LHCN-M2 (cell line): ENCODE measurements at places on chromosomes 7 and 10.

DNA sequence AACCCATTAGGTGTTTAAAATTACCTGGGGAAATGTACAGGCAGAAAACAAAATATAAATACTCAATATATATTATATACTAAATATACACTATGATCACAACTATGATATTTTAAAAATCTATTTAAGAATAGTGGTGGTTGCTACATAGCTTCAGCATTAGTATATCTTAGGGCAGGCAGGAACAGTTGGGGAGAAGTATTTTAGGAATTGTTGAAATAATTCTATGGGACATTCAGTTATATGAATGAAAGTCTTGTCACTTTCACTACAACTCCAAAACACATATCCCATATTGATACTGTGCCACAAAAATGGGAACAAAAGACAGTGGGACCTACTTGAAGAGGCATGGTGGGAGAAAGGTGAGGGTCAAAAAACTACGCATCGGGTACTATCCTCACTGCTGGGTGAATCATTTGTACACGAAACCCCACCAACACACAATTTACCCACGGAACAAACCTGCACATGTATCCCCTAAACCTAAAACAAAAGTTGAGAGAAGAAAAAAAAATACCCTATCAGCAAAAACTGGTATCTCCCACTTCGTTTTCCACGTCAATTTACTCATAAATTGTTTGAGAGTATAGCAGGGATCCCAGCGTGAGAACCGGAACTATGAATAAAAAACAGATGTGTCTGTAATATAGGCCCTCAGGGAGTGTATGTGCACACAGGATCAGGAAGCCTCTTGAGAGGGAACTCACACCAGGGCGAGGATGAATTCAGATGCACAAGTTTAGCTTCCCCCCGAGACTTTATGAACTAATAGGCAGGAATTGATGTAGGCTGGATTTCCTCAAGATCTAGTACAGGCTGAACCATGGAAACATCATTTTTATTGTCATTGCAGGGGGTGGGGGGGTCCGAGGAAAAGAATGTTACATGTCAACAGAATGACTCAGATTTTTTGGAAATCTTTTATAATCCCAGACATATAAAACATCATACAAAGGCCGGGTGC is 16.2 kb downstream of the SLC16A12 start:
- peak; percentile 33 for DNase-seq

DNA sequence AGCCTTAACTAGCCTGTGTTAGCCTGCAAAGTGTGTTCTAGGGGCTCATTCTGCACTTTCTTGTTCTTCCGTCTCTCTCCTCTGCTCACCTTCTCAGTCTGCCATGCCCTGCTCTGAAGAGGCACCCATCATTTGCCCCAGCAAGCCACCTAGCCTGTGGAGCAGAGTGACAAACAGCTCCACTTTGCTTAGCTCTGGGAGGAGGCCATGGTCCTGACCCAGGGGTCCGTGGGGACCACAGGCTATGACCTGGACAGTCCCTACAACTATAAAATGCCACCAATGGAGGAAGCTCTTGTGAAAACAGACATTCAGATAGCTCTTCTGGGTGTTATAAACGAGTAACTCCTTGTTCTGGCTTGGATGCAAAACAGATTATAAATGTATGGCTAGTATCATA is 1029.6 kb downstream of the CNTNAP2 start:
- no peak for DNase-seq

DNA sequence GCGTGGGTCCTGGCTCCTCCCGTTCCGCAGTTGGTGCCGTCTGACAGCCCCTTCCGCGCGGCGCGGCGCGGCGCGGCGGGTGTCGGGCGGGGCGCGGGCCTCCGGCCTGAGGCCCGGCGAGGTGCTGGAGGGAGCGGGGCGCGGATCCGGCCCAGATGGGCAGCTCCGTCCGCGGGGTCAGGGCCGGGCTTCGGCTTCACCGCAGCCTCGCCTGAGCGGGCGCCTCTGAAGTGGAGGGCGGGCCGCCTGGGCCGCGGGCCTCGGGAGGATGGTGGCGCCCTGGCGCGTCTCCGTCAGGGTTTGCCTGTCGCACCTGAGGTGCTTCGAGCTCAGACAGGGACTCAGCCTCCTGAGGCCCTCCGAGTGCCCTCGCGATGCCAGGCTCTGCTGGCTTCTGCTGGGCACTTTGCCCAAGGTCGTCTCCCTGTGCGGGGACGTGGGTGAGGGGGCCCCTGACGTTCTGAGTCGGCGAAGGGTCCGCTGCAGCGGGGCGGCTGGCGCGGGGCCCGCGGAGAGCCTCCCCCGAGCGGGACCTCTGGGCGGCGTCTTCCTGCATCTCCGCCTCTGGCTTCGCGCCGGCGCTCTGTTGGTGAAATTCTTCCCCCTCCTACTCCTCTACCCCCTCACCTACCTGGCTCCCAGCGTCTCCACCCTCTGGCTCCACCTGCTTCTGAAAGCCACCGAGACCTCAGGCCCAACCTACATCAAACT is 473 bp downstream of the ADCK2 start:
- peak; percentile 20 for DNase-seq

GRCh38 chr7:138228769-138229168 is 152.5 kb downstream of the AKR1D1 start:
- DNase-seq = no peak

DNA sequence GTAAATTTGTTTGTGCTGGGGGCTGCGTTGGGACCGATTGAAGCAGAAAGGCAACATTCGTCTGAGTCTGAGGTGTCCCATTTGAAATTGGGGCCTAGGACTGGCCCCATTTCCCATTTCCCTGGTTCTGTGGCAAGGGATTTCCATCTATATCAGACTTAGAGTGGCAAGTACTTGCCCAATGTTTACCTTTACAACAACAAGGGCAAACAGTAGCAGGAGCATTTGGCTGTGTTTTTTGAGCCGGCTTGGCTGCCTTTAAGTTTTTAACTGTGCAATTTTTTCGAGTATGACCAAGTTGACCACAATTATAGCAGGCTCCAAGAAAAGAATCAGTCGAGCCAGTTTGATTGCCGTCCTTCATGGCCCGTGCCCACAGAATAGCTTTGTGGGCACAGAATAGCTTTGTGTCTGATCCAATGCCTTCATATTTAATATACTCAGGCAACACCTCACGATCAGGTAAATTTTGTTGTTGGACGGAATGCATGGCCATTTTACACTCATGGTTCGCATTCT is 4.7 kb upstream of the CYP17A1 start:
- no peak for DNase-seq

GRCh38 chr10:89829887-89830269 is 128.5 kb downstream of the KIF20B start:
- no peak for DNase-seq

GRCh38 chr10:93968540-93968945 is 25.2 kb upstream of the PLCE1 start:
- peak; percentile 12 for DNase-seq

- DNase-seq = no peak
Observed at GRCh38 chr7:155145477-155146255, 75.5 kb downstream of the HTR5A start.

DNA sequence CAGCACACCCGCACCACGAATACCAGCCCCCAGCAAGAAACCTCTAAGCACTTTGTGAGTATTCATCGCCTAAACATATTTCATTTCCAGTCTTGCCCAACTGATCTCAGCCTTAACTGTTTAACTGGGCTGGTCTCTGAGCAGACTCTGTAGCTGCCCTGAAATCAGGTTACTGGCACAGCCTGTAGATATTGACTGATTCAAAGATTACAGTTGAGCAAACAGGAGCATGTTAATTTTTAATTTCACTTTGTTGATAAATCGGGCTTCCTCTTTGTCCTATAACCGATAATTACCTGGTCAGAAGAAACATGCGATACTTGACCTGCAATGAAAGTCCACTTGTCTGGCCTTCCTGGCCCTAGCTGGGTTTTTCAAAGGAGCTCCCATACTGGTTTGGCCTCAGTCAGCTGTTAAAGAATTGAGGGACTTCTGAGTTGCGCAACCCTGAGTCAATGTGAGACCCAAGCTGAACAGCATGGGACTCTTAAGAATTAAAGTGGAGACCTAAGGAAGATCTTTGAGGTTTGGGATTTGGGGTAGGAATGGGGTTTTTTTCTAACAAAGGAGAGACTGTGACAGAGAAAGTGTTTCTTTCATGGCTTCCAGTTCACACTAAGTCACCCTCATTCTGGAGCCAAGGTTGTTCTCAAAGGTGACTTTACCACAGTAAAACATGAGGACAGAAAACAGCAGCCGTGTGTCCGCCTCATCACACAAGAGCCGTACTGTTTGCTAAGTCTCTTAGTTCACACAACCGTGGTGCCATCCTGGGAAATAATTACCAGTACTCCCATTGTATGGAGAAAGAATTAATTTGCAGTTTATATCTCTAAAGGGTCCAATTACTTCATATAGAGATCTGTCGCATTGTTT is 75.9 kb downstream of the PPP1R3C start:
- peak; percentile 27 for DNase-seq

DNA sequence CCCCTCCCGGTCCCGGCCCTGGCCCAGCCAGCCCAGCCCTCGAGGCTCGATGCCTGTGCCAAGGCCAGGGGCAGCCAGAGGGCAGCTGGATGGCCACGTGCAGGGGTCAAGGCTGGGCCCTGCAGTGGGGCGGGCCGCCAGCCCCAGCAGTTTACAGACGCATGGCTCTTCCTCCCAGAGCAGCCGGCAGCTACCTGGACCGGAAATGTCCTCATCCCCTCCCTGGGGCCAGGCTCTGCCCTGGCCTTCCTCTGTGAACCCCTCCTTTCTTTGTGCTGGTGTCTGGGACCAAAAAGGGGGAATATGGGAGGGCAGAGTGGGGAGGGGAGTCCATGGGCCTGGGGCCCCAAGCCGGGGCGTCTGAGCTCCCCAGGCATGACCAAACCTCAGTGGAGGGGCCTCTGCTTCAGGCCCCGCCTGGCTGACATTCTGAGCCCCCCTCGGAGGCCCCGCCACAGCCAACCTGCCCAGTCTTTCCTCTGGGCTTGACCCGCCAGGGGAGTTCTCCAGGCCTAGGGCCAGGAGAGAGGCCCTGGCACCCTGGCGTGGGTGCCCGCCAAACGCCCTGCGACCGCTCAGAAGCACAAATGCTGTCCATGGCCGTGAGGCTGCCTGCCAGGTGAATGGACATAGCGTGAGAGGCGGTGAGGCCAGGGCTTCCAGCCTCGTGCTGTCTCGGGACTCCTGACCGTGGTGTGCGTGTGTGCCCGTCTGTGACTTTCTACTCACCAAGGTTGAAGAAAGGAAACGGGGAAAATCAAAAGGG is 24.7 kb upstream of the AMZ1 start:
- DNase-seq = no peak

- DNase-seq = no peak
Observed at GRCh38 chr10:85594239-85594638, 772.4 kb downstream of the GRID1 start.

DNA sequence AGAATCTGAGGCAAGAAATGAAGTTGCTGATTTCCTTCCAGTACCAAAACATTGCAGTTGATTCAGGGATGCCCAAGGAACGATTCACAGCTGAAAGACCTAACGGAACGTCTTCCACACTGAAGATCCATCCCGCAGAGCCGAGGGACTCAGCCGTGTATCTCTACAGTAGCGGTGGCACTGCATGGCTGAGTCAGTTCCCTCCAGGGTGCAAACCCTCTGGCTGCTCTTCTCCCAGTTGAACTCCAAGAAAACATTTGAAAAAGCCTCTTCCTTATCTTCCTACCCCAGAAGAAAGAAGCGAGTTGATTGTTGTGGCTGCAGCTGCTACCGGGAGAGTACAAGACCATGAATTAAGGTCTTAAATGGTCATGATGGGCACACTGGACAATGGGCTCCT is 147.1 kb upstream of the PRSS1 start:
- no peak for DNase-seq

- peak; percentile 94 for DNase-seq
Observed at GRCh38 chr7:112990624-112991023, 96.0 kb downstream of the GPR85 start.

- peak; percentile 19 for DNase-seq
Observed at GRCh38 chr10:113539789-113540188, 13.1 kb upstream of the HABP2 start.

- no peak for DNase-seq
Observed at GRCh38 chr7:95772771-95773581, 622 bp downstream of the DYNC1I1 start.

- no peak for DNase-seq
Observed at GRCh38 chr10:17021656-17022465, 107.8 kb downstream of the CUBN start.

- no peak for DNase-seq
Observed at GRCh38 chr7:119748251-119748860, 524.6 kb upstream of the KCND2 start.

GRCh38 chr10:27536437-27536836 is 32.3 kb downstream of the RAB18 start:
- DNase-seq = no peak

DNA sequence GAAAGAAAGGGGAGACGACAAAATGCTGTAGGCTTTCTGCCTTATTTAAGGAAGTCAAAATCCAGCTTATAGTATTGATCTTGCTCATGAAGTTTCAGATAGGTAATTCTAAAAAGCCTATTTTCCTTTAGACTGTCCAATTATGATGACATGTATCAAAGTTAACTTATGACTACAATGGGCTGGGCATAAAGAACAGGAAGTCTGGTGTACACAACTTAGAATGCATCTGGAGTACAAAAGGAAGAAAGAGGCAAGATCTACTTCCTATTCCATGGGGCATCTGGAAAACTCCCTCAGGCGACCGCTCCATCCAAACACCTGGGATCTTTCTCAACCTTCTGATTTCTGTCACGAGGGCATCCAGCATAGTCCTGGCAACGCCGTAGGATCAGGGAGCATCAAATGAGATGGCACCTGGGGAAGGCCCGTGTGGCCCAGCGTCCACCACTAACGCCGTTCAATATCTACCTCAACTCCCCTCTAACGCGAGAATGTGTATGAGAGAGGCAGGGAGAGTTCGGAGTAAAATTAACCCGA is 512 bp downstream of the FAM24B start:
- DNase-seq = peak; percentile 36

DNA sequence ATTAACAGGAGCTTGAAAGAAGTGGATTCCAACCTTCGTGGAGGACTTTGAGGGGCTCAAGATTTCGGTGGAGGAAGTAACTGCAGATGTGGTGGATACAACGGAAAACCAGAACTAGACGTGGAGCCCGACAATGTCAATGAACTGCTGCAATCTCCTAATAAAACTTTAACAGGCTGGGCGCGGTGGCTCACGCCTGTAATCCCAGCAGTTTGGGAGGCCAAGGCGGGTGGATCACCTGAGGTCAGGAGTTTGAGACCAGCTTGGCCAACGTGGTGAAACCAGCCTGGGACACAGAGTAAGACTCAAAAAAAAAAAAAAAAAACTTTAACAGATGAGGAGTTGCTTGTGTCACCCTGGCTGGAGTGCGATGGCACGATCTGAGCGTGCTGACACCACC is 477.8 kb upstream of the MKI67 start:
- no peak for DNase-seq

DNA sequence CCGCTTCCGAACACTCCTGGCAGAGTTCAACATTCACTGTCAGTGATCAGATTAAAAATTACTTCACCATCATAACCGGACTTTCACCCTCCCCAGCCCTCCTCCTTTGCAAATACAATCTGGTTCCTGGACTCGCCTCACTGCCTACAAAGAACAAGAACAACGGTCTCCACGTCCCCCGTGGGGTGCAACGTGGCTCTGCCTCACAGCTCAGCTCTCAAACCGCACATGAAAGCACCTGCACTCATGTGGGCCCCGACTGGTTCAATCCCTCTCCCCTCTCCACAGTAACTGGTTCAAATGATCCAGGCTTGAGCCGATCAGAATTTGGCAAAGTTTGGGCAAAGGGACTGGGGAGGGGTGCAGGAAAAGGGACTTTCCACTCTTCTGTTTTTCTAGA is 21.0 kb downstream of the ASB13 start:
- DNase-seq = no peak

GRCh38 chr10:25934621-25935139 is 651 bp downstream of the MYO3A start:
- DNase-seq = no peak

GRCh38 chr10:73865459-73866442 is 8.6 kb downstream of the CAMK2G start:
- DNase-seq = no peak
